Right forelimb (tissue), 1 donor: ENCODE measurements at places on chromosomes 6 and 20.

DNA sequence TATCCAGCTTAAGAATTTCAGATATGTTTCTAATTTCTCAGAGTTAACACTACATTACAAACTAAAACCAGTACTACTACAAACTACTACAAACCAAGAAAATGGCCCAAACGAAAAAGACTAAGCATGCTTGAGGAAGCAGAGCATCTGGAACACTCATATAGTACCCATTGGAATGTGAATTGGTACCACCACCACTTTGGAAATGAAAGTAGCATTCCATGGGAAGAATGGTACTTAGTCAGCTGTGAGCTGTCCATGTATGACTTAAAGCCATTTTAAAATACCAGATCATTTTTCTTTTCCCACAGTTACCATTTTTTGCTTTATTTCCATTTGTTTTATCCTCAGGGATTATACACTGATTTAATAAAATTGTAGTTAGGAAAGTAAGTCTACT, 30.5 kb downstream of the FBXO9 start:
- DNase-seq, result no peak

DNA sequence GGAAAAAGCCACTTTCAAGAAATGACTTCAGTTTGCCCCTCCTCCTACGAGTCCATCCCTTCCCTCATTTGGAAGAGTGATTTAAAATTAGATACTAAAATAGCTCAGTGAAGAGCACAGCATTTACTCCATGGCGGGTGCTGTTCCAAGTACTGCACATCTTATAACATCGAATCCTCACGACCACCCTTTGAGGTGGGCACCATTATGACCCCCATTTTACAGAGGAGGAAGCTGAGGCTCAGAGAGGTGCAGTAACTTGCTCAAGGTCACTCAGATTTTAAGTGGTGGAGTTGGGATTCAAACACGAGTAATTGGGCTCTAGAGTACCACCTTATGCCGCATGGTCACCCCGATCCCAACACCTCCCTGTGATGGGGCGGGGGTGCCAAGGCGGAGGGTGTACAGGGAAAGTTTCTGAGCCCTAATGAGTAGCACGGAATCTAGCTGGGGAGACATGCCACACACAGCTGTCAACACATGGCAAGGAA, 25.5 kb downstream of the TTBK1 start:
- no peak for DNase-seq

GRCh38 chr6:42777126-42777822, 4.6 kb upstream of the BICRAL start:
- no peak for DNase-seq

GRCh38 chr20:62391165-62392076, 4.5 kb downstream of the RPS21 start:
- no peak for DNase-seq

- DNase-seq, result no peak
These were observed 48.1 kb downstream of the HMGCLL1 start for GRCh38 chr6:55530931-55531330.

DNA sequence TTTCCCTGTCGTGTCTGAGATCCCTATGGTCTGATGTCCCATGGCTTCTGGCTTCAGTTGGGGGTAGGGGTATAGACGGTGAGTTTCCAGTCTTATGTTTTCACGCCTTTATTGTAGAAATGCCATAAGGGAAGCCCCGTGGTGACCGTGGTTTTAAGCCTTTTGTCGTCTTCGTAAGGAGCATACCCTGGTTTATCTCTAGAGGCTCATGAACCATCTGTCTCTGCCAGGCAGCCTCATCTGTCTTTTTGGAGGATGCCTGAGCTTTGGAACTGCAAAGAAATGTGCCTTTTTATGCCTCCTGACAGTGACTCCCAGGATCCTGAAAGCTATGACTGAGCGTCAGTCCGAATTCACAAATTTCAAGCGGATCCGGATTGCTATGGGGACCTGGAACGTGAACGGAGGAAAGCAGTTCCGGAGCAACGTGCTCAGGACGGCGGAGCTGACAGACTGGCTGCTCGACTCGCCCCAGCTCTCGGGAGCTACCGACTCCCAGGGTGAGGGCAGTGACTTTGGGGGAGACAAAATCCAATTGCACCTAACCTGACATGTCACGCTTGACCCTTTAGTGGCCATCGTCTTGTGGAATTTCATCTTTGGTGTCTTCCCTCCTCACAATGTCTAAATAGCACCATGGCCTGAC, 84.6 kb downstream of the SYNJ2 start:
- no peak for DNase-seq

DNA sequence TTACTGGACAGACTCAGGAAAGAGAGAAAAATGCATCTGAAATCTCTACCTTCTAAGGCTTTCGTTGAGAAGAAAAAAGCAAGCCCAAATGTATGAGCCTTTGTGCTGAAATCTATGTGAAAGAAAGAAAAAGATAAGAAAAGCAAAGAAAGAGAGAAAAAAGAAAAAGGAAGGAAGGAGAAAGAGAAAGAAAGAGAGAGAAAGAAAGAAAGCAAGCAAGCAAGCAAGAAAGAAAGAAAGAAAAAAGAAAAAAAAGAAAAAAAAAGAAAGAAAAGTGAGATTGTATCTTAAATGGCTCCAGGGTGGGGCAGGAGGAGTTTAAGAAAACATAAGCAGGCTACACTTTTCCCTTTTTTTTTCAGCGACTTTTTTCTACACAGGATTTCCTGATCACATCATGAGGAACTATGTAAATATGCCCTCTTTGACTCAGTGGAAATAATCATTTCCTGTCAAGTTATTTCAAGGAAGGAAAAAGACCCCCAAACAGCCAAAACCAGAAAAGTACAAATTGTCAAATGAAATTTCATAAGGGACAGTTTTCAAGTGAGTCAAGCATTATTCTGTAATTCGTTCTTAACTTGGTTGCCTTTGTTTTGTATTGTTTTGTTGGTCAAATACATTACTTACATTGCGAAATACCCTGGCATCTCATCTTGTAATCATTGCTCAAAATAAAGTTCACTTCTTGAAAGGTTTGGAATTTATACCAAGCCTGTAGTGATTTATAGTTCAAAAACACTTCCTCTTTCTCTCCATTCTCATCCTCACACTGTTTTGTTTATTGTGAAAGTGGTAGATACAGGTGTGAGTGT, 79.5 kb upstream of the RNF217 start:
- no peak for DNase-seq

DNA sequence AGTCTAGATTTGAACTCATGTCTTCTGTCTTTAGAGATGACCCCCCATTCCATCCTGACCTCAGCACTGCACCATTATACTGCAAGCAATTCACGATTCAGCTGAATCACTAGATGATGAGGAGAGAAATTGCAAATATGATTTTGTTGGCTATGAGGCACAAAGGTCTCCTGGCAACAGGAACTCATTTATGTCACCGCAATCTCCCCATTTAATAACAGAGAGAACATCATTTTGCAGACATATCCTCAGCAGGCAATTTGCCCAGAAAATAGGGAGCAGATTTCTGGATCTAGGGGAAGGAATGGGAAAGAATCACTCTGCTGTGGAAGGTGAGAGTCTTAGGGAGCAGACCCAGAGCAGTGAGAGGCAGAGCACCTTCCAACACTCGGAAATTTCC, 303.0 kb downstream of the PAX1 start:
- DNase-seq, result no peak

GRCh38 chr20:25339608-25340007, 51.0 kb downstream of the ABHD12 start:
- no peak for DNase-seq

DNA sequence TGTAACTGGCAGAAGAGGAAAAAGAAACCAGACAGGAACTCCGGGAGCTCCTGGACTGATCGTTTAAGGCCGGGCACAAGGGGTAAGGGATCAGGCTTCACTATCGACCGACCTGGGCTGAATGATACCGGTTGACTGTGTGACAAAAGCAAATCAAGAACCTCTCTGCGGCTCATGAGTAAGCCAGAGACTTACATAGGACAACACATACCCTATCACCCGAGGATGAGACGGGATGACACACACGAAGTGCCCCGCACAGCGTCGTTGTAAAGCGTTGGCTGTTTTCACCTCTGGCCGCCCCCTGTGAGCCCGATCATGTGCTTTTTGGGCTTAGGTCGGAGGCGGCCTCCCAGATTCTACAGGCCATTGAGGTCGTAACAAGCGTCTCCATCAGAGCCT, 695 bp upstream of the TGIF2 start:
- no peak for DNase-seq

DNA sequence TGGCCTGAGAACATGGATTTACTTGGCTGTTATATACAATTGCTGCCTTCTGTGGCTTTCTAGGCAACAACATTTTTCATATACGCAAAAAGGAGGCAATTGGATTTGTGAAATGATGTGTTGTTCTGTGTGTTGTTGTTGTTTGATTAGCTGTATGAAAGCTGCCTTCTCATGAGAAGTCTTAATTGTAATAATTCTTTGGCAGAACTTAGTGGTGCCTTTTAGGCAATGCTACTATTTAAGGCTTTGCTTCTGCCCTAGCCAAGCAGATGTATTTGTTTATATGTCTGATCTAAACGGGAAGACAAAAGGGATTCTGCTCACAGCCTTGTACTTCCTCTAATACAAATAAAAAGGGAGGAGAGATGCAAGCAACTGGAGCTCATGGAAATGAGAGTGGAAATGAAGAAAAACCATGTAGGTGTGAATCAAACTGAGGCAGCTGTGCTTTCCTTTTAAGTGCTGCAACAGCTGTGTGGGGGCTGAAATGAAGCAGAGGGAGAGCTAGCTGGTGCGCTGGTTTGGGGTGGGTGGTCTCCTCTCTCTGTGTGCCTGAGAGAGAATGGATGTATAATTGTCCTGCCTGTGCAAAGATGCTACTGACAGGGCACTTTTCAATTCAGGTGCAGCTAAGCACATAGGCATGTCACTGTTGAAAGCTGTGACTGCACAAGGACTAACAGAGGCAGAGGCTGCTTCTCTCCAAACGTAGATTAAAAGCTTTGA, 386.9 kb upstream of the MAN1A1 start:
- DNase-seq, result no peak
